ENCODE measurements at places on chromosomes 16 and 17. TPM values are rescaled to one million over a fixed set of nuclear protein-coding genes. Genes with fewer than 3 reads are reported as not detected.

Gene KDM8
- 7.2 TPM for total RNA-seq

Gene MED31
- total RNA-seq: 19.8 TPM

Gene CORO1A
- 13.8 TPM for total RNA-seq

Gene ALDOA
- total RNA-seq: 594 TPM

Gene GPR139
- total RNA-seq: 2.4 TPM

Gene CCL14
- 42.0 TPM for total RNA-seq

Gene RDM1
- total RNA-seq: 1.4 TPM

Gene ZNF469
- 3.9 TPM for total RNA-seq

Gene TXNDC17
- 23.6 TPM for total RNA-seq

Gene SRL
- total RNA-seq: 1.9 TPM

Gene TEKT5
- 0.69 TPM for total RNA-seq

Gene RAB34
- total RNA-seq: 30.0 TPM

All from spinal cord (tissue), 10 donors.